CD4-positive, CD25-positive, alpha-beta regulatory T cell (primary cell): ENCODE measurements at places on chromosomes 11 and 22. TPM values are rescaled to one million over a fixed set of nuclear protein-coding genes. Genes with fewer than 3 reads are reported as not detected.

The RTN4R gene
- 1.3 TPM for total RNA-seq

The NNMT gene
- not detected for total RNA-seq

The C11orf86 gene
- not detected for total RNA-seq

DNA sequence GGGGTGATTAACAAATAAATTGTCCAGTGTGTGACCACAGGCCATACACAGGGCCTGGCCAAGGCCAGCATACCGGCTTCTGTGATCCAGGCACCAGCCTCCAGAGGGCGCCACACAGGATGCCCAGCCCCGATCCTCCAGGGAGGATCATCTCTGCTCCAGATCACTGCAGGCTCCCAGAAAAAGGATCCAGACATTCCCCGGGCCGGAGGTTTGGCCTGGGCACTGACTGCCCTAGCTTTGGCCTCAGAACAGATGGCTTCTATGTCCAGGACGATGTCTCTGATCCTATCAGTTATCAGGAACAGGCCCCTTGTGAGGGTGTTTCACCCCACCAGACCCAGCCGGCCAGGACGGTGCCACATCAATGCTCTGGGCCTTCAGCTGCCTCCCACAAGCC, 74.5 kb upstream of the LMO1 start:
- no peak for DNase-seq

GRCh38 chr11:90234977-90235376, 12.1 kb upstream of the CHORDC1 start:
- DNase-seq: no peak
